ENCODE measurements at places on chromosomes 2 and 18.

DNA sequence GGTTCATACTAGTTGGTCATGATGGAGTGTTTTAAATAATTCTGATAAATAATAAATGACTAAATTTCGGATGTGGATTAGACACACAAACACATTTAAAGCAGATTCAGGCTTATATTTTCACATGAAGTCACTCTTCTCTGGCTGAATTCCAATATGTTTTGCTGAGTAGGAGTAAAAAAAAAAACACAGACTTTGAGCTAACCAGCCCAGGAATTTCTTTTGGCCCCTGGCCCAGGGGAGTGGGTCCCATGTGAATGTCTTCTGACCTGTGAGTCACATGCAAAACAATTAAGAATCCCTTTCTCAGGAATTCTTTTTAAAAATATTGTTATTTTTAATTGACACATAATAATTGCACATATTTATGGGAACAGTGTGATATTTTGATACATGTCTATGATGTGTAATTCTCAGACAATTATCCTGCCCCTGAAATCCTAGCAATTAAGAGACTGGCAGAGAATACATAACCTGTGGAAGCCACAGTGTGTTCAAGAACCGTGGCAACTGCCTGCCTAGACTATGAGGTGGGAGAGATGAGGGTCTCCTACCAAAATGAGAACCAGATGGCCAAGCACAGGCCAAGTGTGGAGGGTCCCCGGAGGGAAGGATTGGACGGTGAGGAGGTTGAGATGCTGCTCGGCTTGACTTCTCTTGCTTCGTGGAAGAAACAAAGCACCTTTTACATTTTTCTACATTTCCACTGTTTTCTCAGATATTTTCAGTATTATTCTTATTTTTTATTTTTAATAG, 236.4 kb downstream of the PIEZO2 start:
- no peak for DNase-seq

- DNase-seq = no peak
Measured at GRCh38 chr18:54958704-54959625, at the start of gene CCDC68. TSS of gene CCDC68 (minus strand) at chr18:54959461. CDS start at chr18:54942791, 16,670 bp downstream.

DNA sequence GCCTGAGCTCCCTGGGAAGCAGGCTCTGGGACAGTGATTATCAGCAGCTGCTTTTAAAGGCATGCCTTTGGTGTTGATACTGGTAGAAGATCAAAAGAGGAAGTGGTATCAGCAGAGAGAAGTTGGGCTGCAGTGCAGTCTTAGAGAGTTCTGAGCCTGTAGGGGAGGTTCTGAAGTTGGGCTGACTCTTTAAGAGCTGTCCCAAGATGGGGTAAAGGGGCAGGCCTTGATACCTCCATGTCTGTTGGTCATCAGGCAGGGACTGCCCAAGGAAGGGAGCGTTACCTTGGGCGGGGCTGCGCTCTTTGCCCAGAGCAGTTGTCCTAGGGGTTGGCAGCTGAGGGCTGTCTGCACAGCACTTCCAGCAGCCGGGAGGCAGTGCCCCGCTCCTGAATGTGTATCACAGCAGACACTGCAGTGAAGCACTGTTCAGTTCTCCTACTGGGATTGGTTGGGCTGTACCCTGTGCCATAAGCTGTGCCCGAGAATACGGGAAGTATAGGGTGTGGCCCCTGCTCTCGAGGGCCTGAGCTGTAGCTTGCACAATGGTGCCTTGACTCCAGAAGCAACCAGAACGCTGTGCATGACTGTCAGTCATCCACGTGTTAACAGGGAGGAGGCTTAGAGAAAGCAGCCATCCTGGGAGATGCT, 177.0 kb downstream of the CTIF start:
- DNase-seq = no peak

DNA sequence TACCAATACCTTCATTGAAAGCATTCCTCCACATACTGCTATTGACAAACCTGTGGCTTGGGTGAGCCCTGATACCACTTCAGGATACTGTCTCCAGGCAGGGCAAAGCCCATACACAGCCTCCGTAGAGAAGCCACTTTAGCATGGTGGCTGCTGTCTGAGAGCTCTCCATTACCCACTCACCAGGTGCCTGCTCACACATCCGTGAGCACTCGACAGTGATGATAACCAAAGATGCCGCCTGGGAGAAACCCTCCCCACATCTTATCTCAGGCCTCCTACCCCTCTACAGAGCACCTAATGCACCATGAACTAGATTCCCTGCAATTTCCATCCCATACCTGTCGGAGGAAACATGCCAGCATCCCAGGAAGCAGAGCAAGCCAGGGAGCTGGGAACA, 57.6 kb upstream of the KLHL29 start:
- DNase-seq = no peak

- DNase-seq = no peak
Measured at GRCh38 chr2:113851640-113852039, 38.2 kb upstream of the ACTR3 start.

DNA sequence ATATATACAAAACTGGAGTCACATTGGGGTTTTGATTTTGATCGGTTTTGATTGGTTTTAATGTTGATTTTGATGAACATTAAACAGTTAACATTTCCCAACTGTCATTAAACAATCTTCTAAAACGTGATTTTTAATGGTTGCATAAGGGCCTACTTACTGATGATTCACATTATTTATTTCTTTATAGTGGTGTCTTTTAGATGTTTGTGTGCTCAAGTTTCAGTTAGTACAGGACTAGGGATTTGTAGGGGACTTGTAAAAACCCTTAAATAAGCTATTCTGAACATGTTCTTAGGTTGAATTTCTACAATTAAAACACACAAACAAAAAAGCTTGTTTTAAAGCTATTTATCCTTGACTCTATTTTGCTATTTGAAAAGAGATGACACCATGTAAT, 61.6 kb downstream of the TTC21B start:
- no peak for DNase-seq

- no peak for DNase-seq
Measured at GRCh38 chr2:176466918-176467452, 197.7 kb downstream of the MTX2 start.

GRCh38 chr2:203730076-203730729, 23.8 kb downstream of the CD28 start:
- DNase-seq = no peak

DNA sequence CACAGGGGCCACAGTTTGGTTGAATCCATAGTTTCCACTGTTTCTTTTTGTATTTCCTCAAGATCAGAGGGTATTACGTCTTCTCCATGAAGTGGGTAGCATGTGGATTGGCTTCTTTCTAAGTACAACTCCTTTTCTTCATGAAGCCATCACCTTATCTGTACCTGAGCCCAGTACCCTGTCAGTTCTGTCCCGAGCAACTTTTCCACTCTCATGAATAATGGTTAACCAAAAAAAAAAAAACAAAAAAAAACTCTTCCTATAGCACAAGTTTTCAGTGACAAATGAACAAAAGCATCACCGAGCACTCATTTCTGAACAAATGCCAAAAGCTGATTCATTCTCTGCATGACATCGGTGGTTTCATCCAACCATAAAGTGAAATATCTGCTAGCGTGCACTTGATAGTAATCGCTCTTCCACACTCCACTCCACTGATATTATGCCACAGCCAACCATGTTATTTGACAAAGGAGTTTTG, 53.0 kb upstream of the CCDC150 start:
- DNase-seq = no peak

- DNase-seq = no peak
Measured at GRCh38 chr2:197261808-197262226, 48.8 kb downstream of the ANKRD44 start.

DNA sequence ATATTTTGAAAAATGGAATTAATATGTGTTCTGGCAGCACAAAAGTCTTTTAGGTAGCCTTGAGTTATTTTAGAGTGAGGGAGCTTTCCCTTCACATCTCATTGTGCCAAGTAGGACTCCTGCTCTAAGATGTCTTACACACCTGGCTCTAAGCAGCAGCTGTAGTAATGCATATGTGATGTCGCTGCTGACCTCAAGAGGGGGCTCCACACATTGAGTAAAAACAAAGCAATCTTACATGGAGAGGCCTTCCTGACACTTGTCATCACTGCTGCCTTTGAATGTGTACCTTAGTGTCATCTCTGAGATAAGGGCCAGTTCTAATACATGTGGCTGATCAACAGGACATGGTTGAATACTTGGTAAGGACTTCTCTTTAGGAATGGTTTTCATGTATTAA, 75.8 kb downstream of the ACTR3 start:
- no peak for DNase-seq

- no peak for DNase-seq
Measured at GRCh38 chr2:25879133-25879730, 945 bp upstream of the ASXL2 start.

DNA sequence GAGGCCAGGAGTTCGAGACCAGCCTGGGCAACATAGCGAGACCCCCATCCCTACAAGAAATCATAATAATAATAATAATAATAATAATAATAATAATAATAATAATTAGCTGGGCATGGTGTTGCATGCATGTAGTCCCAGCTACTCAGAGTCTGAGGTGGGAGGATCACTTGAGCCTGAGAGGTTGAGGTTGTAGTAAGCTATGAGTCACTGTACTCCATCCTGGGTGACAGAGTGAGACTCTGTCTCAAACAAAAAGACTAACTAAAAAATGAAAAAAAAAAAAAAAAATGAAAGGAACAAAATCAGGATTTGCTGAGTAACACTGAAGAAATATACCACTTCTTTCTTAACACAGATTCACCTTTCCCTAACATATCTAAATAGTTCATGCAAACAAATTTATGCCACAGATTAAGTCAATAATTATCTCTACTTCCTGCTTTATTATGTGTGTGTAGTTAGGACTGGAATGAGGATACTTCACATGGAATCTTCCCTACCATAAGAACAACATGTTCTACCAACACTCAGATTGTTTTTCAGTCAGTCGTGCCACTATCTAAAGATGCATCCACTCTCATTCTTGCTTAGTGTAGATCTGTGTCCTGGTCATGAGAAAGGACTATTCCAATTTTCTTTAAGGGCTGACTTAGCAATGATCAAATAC, 928.7 kb downstream of the SLC4A3 start:
- no peak for DNase-seq

DNA sequence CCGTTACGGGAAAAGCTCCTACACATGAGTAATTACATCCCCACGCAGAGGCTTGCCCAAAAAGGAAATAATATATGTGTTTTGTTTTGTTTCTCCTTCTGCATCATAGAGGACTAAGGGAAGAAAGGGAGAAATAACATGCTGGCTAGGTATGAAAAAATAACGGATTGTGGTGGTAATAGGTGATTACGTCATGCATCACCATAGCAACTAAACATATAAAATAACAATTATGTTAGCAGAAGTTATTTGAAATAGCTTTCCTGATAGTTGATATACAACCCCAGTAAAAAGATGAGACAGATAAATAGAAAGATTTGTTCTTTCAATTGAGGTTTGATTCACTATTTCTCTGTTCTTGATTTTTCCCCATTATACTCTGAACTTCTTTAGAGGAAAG, 518.0 kb downstream of the ZNF516 start:
- DNase-seq = no peak

DNA sequence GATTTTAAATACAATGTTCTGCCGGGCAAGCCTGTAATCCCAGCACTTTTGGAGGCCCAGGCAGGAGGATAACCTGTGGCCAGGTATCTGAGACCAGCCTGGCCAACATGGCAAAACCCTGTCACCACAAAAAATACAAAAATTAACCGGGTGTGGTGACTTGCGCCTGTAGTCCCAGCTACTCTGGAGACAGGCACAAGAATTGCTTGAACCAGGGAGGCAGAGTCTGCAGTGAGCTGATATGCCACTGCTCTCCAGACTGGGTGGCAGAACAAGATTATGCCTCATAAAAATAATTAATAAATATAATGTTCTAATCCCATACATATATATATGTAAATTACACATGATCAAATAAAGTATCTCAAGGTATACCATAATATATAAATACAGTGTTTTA, 119.3 kb downstream of the C2orf74 start:
- no peak for DNase-seq

- no peak for DNase-seq
Measured at GRCh38 chr18:24398540-24398939, 916 bp upstream of the OSBPL1A start.

DNA sequence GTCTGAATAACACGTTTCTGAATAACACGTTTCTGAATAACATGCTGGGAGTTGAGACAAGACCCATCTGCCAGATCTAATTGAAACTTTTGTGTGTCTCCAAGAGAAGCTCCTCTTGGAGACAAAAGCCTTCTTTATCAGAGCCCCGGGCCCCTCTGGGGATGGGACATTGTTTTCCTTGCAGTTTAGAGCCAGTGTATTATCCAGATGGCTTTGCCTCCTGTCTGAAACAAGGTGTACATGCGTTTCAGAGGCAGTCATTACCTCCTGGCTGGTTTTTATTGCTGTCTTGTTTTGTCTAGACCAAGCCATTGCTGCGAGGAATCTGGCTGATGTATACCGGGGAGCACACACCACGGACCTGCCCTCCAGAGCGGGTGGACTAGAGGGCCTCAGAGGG, 7.8 kb downstream of the FOSL2 start:
- no peak for DNase-seq

- no peak for DNase-seq
Measured at GRCh38 chr18:31490833-31491232, 7.1 kb upstream of the DSG2 start.

DNA sequence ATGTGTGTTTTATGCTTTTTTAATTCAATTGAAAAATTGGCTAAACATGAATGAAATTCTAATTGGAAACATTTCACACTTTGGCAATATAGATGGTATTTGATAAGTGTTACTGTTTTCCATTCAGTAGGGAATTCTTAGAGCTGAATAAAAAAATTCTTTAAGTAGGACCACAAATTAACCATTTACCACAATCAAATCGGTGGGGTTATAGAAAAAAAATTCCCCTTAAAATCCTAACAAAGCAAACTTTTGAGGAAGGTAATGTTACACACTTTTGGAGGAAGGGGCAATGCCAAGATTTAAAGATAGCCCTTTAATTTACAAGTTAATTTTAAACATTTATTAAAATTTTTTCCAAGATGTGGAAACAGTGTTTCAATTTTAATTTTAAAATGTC, 279.0 kb upstream of the FIGN start:
- DNase-seq = no peak

- DNase-seq = no peak
Measured at GRCh38 chr2:130759906-130760753, 4.8 kb downstream of the AMER3 start.

DNA sequence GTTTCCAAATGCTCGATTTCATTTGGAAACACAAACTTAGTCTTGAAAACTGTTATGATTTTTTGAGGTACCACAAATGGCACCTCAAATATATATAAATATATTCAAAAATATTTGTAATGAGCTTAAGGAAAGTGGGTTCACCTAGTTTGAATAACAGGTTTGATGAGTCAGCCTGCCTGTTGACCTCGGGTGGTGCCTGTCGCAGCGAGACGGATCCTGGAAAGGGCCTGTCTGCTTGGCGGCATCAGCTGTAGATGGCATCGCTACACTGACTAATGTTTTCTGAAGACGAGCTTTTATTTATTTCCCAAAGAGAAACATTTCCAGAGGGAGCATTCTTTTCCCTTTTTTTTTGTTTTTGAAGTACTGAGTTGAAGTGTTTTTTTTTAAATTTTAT, 6.9 kb downstream of the ALLC start:
- no peak for DNase-seq

- DNase-seq = no peak
Measured at GRCh38 chr2:174878537-174879147, 114.4 kb upstream of the CHRNA1 start.
